D341Med (cell line): ENCODE measurements at places on chromosomes 4 and X.
A peak's percentile ranks its signal among the peaks of the same experiment; 100 is the strongest.

GRCh38 chrX:42093756-42094155, 170.4 kb upstream of the CASK start:
- DNase-seq: no peak

- DNase-seq: no peak
Measured at GRCh38 chr4:42277291-42277690, 120.0 kb upstream of the SHISA3 start.

DNA sequence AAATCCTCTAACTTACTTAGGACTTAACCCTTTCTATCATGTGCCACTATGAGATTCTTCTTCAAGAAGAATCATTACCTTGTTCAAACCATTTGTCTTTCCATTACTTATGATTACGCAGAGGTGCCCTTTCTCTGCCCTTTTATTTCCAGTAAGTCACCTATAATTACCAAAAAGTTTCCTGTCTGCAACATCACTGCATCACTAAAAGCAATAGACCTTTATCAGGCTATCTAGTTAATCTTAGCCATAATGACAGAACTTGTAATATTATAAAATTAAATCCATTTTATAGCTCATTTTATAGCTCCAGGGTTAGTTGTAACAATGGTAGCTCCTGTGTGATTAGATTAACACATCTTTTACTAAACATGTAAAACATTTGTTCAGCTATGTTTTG, 673.6 kb upstream of the PITX2 start:
- DNase-seq: no peak

DNA sequence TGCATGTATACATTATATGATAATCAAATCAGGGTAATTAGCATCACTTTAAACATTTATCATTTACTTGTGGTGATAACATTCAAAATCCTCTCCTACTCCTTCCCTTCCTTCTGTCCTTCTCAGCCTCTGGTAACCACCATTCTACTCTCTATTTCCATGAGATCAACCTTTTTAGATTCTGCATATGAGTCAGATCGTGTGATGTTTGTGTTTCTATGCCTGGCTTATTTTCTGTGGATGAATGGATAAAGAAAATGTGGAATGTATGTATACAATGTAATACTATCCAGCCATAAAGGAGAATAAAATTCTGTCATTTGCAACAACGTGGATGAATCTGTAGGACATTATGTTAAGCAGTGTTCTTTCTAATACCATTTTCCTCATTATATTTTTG, 123.9 kb downstream of the NAA11 start:
- no peak for DNase-seq

DNA sequence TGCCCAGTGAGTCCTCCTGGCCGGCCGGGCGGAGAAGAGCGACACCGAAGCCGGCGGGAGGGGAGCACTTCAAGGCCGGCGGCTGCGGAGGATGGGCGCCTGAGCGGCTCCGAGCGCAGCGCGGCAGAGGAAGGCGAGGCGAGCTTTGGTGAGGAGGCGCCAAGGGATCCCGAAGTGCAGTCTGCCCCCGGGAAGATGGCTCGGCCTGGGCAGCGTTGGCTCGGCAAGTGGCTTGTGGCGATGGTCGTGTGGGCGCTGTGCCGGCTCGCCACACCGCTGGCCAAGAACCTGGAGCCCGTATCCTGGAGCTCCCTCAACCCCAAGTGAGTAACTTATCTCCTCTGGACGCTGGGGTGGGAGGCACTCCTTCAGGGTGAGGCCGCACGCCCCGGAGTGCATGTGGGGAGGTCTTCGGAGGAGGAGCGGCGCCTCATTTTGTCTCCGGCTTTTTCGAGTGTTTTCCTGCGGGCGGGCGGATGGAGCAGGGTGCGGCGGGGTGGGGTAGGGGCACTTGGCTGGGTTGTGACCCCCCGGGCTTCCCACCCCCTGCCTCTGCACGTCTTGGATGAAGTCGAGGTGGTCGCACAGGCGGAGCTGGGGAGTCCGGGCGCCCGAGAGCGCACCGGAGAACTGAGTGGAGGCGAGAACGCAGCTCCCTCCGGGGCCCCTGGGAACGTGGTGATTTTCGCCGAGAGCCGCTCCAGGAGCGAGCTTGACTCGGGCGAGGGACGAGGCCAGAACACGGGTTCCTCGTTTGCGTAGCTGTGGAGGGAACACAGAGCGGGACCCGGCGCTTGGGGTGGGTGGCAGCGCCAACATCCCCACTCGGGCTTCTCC, 979 bp downstream of the EFNB1 start:
- DNase-seq: peak; percentile 52

DNA sequence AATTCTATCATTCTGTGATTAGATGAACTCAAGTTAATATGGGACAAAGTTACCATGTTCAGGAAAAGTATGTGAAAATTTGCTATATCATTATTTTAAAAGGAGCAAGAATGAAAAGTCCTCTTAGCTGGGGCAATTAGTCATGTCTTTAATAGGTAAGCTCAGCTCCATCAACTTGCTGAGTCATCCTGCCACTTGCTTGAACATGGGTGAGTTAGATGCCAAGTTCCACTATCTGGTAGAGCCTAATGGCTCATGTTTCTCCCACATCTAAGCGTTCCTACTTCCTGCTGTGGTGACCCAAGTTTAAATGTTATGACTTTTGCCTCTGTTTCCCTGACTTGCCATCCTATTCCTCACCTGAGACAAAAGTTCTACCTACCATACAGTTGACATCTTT, 276.8 kb downstream of the ZNF674 start:
- DNase-seq: no peak

DNA sequence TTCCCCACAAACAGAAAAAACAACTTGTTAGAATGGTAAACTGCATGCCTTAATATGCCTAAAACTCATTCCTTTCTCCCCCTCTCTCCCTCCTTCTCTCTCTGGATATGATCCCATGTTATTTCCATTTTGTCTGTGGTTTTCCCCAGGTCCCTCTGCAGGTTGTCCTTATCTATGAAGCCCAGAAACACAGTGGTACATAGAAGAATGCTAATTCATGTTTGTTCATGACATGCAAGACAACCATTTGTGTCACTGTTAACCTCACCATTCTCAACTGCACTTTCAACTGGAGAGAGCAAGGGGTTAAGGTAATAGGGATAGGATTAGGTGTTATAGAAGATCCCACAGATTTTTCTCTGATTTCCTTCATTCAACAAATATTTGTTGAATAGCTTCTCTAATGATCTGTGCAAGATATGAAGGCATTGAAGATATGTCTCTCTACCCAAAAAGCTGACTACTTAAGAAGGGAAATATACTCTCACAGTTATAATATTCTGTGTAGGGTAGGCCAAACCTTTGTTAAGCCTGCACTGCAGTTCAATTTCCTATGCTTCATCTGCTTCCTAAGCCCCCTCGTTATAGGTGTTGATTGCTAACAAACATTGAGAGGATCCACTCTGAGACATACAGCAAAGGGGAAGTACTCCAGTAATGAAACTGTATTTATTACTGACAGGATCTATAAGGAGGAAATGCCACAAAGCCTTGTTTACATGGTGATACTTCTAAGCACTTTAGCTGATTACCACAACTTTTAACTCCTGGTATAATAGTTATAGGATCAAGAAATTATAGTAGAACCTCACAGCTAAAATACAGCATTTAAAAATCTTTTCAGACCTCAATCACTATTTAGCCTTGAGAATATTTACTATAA, 96.1 kb downstream of the FRYL start:
- DNase-seq: no peak

- DNase-seq: no peak
Measured at GRCh38 chr4:68390205-68390935, 40.5 kb upstream of the YTHDC1 start.

DNA sequence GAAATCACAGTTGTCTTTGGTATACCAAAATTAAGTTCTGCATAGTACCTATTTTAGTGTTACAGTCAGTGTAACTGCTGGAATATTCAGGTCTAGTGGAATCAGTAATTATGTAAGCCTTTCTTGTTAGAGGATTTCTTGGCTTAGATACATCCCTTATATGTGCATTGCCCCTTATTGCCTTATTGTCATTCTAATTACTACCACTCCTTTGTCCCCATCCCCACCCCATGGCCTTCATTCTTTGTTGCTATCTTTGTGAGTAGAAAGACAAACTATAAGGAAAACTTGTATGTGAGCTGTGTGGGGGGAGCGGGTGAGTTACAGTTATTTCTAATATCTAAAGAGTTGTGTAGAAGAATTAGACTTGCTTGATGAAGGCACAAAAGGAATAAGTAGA, 36.9 kb upstream of the RPA4 start:
- no peak for DNase-seq

- no peak for DNase-seq
Measured at GRCh38 chr4:20337261-20337664, 85.6 kb downstream of the SLIT2 start.

DNA sequence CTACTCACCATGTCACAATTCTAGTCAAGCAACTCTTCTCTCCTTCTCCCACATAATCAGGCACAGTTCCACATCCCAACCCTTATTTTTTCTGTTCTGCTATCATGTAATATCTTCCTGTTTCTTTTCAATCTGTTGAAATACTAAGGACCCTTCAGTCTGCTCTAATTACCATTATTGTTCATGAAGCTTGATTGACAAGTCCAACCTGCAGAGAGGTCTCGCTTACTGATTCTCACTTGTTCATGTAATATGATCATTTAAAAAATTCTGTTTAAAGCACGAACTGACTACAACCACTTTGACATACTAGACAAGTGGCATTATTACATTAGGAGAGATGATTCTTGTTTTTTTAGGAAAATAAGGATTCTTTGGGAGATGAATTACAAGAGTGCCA, 108.6 kb upstream of the MAD2L1 start:
- no peak for DNase-seq

DNA sequence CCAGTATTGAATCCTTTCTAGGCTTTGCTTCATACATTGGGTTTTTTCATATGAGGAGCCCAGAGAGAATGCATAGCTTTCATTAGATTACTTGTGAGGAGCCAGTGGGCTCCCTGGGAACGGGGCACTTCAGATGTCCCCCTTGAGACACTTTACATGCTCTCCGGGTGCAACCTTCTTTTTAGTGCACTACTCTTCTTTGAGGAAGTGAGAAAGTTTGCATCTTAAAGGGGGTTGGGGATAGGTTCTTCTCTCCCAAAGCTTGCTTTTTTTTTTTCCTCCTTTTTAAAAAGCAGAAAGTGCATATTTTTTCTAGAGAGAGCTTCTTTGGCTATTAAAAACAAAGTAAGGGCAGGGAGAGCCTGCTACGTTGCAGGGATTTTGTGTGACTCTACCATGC, 4.3 kb downstream of the HADH start:
- DNase-seq: no peak

DNA sequence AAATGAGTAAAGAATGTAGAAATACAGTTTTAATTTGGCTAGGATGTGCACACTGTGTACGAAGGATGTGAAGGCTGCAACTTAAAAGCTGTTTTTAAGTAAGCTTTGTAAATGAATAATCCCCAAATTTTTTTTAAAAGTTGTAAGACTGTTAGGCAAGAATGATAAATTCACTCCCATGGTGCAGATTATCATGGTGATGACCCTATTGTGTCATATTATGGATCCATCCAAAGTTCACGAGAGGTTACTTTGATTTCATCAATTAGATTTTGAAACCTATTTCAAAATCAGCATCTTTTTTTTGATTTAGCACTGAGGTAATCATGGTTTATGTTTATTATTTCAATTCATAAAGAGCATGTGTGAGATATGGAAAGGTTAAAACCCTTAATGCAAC, 62.9 kb upstream of the ETNPPL start:
- no peak for DNase-seq

DNA sequence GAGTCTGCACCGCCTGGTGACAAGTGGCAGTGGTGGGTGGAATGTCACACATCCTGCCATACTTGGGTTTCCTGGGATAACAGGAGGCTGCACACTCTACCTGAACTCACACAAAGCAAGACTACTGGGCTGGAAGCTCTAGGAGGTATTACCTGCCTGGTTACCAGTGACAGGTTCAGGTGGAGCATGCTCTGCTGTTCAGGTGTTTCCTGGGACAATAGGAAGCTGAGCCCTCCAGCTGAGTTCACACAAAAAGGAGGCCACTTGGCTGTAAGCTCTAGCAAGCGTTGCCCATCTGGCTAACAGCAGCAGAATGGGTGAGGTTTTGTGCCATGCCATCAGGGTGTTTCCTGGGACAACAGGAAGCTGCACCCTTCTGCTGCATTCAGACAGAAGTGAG, 17.4 kb upstream of the UGT2B7 start:
- DNase-seq: no peak

DNA sequence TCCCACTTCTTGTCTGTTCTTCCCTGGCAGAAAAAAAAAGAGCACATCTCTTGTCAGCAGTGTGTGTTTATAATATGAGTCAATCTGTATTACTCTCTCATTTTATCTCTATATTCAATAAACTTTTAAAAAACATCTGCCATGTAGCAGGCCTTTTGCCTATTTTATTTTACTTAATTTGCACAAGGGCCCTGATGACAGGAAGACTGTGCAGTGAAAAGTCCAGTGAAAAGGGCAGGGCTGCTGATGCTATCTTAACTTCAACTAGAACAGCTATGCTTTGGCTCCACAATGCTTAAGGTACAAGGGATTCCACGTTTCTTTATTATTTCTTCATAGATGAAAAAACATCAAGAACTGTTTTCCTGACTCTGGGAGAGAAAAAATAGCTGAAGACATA, 97.0 kb upstream of the DGKK start:
- no peak for DNase-seq

- peak; percentile 29 for DNase-seq
Measured at GRCh38 chrX:48956728-48957414, 536 bp downstream of the OTUD5 start.

DNA sequence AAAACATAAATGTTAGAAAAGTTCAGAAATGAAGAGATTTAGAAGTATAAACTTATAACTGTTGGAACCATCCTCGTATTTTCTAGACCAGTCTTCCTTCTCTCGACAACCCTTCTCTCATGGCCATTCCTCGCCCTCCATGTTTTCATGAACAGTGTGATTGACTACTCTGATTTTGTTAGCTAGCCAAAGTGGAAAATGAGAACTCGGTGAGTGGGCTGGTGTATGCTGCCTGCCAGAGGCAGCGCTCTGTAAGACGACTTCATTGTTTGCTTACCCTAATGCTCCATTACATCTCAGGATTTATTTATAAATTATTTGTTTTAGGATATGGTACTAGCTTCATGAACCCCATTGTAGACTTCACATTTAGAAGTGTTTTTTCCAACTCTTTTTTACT, 153.0 kb downstream of the CBR4 start:
- DNase-seq: no peak

DNA sequence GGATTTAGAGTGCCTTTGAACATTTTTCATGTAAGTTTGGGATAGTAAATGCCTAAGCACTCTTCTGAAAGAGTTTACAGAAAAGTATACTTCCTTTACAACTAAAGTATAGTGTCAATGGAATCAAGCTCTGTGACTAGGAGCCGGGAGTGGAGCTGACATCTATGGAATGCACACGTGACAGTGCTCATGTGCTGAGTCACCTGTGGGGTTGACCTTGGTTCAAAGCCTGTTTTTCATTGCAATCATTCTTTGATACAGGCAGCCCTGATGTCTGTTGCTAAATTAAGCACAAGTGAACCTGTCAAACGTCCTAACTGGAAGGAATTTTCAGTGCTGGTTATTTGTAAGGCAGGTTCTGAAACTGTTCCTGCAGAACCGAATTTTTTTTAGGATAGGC, 82.5 kb downstream of the GPAT3 start:
- no peak for DNase-seq

- no peak for DNase-seq
Measured at GRCh38 chrX:132199941-132200340, 19.3 kb downstream of the RAP2C start.

GRCh38 chrX:148658115-148658730, 157.8 kb downstream of the AFF2 start:
- no peak for DNase-seq

GRCh38 chr4:152946446-152946845, 10.3 kb downstream of the FHDC1 start:
- DNase-seq: no peak

GRCh38 chrX:16786791-16787735, 797 bp downstream of the TXLNG start:
- peak; percentile 51 for DNase-seq
